Esophagus mucosa (tissue), 1 donor: ENCODE measurements at places on chromosomes 2 and 18.

DNA sequence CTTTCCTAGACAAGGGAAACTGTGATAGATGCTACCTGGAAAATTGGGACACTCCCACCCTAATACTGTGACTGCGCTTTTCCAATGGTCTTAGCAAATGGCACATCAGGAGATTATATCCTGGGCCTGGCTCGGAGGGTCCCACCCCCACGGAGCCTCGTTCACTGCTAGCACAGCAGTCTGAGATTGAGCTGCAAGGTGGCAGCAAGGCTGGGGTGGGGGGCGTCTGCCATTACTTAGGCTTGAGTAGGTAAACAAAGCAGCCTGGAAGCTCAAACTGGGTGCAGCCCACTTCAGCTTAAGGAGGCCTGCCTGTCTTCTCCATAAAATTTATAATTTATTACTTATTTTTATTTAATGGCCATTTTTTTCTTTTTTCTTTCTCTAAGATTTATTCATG lies 802.1 kb upstream of the SLC39A10 start:
- no peak for ATAC-seq

- ATAC-seq = no peak
These were observed 449.4 kb downstream of the NBAS start for GRCh38 chr2:15111718-15112117.

- peak; percentile 46 for ATAC-seq
These were observed 1.1 kb upstream of the PGAP1 start for GRCh38 chr2:196927376-196928225.

GRCh38 chr2:73986085-73986681 lies 1.5 kb downstream of the TET3 start:
- no peak for ATAC-seq

- ATAC-seq = no peak
These were observed 13.4 kb downstream of the NOP58 start for GRCh38 chr2:202278944-202279343.

GRCh38 chr2:152468899-152469692 lies 134.1 kb downstream of the FMNL2 start:
- ATAC-seq = peak; percentile 75

DNA sequence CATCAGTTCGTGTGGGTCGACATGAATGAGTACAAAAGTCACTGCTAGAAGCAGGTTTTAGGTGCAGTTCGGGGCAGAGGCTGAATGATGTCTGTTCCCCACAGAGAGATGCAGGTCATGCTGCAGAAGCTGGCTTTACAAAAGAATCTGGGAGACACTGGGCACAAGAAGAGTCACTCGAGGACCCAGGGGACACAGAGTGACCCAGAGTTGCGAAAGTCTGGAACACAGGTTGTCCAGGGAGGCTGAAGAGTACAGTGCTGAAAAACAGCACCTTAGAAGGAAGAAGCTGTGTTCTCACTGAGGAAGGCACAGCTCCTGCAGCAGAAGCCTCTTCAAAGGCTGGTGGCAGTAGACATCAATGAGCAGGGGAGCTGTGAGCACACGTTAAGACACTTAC lies 14.8 kb downstream of the CACNB4 start:
- no peak for ATAC-seq

DNA sequence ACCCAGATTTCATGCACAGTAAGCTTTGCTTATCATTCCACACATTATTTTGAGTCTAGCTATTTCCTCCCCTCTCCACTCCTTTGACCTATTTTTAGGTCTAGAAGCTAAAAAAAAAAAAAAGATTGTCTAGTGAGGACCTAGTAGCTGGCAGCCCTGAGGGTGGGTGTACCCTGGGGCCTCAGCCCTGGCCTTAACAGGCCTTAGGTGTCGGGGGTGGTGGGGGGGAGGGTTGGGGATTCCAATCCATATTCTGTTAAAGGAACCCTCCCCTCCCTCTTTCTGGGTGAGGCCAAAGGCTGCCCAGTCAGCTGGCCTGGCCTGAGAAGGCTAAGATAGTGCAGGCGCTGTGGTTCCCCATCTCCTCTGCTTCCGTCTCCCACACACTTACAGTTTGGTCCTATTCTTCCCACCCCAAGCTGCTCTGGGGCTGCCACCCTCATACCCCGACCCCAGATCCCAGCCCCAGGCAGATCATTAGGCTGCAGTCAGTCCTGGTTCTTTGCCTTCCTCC lies 65.5 kb upstream of the HK2 start:
- ATAC-seq = no peak

DNA sequence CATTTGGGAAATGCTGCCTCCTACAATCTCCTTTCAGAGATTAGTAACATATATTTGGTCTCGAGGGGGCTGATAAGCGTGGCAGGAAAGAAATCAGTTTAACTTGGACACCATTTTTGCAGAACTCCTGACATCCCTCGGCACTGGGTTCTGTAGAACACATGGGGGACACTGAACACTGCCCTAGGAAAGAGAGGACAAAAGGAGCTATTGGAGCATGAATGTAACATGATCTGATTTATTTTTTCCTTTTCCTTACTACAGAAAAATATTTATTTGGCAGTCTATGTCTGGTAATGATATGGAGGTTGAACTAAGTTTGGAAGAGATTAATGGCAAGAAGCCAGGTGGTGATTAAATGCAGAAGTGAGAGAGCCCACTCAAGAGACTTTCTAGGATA lies 153.8 kb downstream of the AFF3 start:
- ATAC-seq = no peak
